ENCODE measurements at places on chromosomes 7 and 10.

DNA sequence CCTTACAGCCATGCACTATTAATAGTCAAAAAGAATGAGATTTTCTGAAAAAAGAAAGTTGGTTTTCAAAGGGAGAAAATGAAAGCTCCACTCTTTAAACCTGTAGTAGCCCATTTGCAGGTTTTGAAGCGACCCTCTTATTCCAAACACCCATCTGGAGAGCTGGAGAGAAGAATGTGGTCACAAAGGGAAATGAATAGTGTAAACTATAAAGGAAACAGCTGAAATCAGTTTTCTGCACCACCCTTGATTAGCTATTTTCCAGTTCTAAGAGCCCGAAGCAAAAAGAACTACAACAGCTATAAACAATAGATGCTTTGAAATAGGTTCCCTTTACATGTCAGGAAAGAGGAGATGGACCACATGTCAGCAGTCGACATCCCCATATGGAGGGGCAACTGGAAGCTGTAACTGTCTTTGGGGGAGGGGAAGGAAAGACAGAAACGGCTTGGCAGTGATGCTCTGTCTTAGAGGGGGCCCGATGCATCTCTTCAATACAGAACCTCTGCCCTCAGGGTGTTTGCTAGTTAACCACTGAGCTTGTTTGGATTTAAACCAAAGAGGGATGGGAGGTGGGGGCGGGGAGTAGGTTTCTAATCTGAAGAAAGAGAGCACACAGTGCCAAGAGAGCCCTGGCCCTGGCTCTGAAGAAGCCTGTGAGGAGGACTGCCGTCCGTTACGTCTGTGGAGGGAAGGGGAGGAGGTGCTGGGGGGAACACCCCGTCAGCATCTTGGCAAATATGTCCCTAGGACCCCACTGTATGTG is 55.3 kb downstream of the CPVL start:
- DNase-seq: no peak

DNA sequence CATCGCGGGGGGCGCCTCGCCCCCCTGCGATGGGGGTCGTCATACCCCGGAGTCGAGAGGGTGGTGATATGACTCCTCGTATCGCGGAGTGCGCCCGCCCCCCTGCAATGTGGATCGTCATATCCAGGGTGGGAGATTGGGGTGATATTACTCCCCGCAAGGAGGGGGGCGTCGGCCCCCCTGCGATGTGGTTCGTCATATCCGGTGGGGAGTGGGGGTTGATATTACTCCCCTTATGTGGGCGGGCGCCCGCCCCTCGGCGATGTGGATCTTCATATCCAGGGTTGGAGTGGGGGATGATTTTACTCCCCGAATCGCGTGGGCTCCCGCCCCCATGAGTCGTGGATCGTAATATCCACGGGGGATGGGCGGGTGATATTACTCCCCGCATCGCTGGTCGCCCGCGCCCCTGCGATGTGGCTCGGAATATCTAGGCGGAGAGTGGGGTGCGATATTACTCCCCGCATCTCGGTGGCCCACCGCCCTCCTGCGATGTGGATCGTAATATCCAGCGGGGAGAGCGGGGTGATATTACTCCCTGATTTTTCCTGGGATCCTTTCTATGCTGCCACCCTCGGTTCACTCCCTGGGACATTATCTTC is 36.9 kb downstream of the MEIG1 start:
- DNase-seq: no peak

DNA sequence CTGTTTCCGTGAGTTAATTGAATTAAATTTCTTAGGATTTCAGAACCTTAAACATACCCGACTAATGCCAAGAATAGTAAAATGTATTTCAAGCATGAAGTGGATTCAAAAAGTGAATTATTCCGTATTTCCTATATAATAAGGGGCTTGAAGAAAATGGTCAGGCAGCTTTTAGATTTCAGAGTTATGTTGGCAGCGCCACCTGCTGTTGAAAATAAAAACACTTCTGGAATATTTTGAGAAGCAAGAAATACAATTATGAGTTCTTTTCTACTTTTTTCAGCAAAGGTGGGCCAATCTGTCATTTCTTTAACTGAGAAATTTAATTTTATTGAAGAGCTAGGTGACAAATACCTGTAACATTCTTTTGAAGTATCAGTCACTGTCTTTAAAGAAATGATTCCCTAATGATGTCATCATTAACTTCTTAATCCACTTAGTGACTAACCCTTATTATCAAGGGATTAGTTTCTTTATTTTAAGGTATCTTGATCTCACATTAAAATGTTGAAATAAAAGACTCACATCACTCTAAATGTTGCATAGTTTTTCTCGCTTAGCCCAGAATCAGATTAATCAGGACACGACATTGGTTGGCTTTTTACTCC is 36.6 kb upstream of the AGR3 start:
- no peak for DNase-seq

DNA sequence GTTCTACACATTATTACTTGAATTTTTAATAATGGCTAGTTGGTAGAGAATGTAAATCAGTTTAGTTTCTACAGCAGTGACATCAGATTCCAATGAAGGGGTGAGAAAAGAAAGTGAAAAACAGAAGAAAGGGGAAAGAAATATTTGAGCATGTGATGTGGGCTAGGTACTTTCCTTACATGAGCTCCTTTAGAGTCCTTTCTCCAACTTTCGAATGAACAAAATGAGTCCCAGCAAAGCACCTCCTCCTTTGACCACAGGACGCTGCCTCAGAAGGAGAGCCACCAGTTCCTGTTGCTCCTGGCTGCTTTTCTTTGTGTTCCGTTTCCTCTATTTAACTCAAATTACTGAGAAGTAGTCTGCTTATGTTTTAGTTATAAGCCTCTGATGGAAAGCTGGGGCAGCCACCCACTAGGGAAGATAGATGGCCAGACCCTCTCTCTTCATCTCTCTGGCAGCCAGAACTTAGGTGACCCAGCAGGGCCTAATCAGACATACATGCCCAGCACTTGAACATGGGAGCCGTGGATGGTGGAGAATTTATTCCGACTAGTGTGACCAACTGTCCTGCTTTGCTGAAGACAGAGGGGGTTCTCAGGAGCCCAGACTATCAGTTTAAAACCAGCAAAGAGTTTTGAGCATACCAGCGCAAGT is 82.4 kb upstream of the NME8 start:
- DNase-seq: no peak

DNA sequence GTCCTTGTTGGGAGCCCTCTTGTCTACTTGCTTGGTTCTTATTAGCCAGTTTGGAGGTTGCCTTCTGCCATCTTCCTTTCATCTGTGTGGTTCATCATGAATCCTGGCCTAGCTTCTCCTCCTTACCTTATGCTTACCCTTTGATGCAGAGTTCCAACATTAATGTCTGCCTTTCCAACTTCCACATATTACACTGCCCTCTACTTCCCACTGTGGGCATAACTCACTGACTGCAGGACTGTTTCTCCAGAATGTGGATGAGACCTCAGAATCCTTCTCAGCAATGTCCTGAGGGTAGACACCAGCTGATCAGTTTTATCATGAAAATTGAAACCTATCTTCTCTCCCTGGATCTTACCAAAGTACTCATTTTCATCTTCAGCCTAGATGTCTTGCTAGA is 491.0 kb downstream of the LRMDA start:
- no peak for DNase-seq

- no peak for DNase-seq
These were observed 6.5 kb downstream of the COBL start for GRCh38 chr7:51310131-51310583.

DNA sequence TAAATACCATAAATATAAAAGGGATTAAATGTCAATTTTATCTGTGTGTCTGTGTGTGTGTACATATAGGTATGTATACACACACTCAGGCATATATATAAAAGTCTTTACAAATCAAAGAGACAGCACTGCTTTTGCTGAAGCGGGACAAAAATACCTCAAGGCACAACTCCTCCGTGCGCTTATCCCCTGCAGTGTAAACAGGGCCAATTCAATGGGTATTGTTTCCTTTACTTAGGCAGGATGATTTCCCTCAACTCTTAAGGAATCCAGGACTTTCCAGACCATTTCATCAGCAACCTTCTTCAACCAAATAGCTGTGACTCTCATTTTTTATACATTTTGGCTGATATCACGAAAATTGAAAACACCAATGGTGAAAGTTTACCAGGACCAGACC is 227.7 kb downstream of the CRPPA start:
- DNase-seq: no peak

DNA sequence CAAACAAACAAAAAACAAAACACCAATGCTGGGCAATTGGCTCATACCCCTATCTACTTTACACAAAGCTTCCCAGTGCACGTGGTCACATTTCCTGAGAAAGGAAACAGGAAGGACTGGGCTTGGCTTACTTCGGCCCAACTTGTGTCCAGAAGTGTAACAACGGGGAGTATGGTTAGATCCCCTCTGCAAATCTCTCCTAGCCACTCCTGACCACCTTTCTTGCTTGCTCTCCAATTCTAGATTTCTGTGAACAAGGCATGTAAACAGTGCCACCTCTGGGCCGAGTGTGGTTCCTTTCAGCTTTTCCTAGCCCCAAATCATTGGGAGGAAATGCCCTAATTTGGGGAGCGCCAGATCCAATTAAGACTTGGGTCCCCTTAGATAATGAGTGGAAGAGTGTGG is 21.0 kb upstream of the FRAT2 start:
- DNase-seq: no peak

DNA sequence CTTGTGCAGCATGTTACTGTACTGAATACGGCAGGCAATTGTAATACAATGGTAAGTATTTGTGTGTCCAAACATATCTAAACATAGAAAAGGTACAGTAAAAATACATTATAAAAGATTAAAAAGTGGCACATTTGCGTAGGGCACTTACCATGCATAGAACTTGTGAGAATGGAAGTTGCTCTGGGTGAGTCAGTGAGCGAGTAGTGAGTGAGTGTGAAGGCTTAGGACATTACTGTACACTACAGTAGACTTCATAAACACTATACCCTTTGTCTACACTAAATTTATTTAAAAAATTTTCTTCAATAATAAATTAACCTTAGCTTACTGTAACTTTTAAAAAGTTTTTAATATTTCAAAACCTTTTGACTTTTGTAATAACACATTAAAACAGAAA is 37.5 kb downstream of the BPGM start:
- DNase-seq: no peak

DNA sequence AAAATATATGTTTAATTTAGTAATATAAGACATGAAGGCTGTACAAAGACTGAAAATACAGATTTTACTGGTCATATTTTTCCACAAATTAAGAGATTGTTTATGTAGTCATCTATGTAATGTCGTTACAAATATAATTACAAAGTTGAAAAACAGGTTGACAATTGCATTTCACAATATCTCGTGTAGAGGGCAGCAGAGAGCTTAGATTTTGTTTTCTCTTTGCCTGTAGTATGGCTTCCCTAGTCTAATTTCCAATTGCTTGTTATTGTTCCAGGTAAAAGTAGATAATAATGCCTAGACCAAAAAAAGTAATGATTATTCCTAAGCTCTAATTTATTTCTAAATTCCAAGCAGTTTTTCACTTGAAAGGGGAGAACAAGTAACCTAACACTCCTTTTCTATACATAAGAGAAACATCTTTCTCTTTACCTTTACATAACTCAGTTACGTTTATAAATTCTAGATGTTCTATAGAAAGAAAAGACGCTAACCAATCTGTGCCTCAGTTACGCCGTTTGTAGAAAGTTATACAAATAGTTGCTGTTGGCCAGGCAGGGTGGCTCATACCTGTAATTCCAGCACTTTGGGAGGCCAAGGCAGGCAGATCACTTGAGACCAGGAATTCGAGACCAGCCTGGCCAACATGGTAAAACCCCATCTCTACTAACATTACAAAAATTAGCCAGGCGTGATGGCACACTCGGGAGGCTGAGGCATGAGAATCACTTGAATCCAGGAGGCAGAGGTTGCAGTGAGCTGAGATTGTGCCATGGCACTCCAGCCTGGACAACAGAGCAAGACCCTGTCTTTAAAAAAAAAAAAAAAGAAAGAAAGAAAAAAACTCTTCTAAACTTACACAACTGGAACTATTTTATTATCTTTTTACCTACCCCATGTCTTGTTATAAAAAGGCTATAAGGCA is 30.0 kb downstream of the NET1 start:
- no peak for DNase-seq

- no peak for DNase-seq
These were observed 13.5 kb downstream of the CRTAC1 start for GRCh38 chr10:98016772-98017475.

GRCh38 chr10:128526791-128527375 is 400.7 kb upstream of the MKI67 start:
- no peak for DNase-seq

- no peak for DNase-seq
These were observed 16.9 kb downstream of the PRKRIP1 start for GRCh38 chr7:102413091-102413490.

GRCh38 chr10:79223091-79224048 is 123.9 kb upstream of the PPIF start:
- no peak for DNase-seq

DNA sequence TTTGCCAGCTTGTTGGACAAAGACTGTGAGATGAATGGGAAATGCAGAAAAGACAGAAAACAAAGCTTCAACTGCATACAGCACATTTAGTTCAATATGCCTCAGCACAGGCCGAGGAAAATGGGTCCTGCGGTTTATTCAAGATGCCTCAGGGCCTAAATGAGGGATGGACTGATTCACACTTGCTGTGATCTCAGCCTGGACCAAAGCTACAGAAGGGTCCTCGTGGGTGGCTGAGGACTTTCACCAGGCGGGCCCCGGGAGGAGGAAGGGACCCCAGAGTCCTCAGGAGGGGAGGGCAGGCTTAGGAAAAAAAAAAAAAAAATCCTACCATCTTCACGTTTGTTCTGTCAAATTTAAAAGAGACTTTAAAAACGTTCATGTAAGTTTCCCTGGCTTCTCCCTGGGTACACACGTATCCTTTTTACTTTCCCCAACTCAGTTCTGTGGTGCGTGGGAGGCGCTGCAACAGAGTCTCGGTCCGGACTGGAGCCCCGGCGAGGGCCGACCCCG is 624 bp upstream of the ZNF783 start:
- peak; percentile 26 for DNase-seq

- DNase-seq: no peak
These were observed 229.0 kb upstream of the STK17A start for GRCh38 chr7:43353902-43354301.

GRCh38 chr10:100718197-100718742 is 27.1 kb upstream of the PAX2 start:
- DNase-seq: no peak

- peak; percentile 61 for DNase-seq
These were observed 869 bp downstream of the TRIM24 start for GRCh38 chr7:138460649-138461607.

All from stimulated activated CD4-positive, alpha-beta T cell treated with anti-CD3 and anti-CD28 coated beads, TNF-alpha, amount 100 ng/mL, for 24 hours (primary cell).